ENCODE measurements at places on chromosomes 5 and 9.

- no peak for DNase-seq
Observed at GRCh38 chr5:13529300-13529699, 415.2 kb downstream of the DNAH5 start.

GRCh38 chr9:27206041-27206440 lies 90.9 kb downstream of the EQTN start:
- no peak for DNase-seq

GRCh38 chr9:127550751-127551150 lies 61.3 kb upstream of the STXBP1 start:
- no peak for DNase-seq

DNA sequence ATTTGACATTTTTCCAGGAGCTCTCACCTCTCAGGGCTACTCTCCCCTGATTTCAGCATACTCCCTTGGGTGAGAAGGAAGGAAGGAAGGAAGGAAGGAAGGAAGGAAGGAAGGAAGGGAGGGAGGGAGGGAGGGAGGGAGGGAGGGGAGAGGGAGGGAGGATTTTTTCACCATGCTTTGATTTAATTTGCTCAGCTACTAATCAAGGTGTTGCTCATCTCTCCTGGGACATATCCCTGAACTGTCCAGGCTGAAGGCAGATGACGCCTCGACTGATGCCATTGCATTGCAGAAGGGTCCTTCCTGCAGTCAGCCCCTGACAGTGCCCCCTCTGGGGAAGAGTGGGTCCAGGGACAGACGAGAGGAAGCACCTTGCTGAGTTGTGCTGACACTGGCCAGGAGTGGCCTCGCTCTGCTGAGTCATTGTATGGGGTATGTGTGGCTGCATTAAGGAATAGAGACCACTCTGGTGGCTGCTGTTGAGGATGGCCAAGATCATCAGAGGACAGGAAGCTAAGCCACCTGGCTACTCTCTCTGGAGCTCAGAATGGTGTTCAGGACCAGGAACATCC lies 43.6 kb upstream of the CRB2 start:
- DNase-seq = no peak

- no peak for DNase-seq
Observed at GRCh38 chr5:67548520-67549295, 352.1 kb upstream of the CD180 start.

DNA sequence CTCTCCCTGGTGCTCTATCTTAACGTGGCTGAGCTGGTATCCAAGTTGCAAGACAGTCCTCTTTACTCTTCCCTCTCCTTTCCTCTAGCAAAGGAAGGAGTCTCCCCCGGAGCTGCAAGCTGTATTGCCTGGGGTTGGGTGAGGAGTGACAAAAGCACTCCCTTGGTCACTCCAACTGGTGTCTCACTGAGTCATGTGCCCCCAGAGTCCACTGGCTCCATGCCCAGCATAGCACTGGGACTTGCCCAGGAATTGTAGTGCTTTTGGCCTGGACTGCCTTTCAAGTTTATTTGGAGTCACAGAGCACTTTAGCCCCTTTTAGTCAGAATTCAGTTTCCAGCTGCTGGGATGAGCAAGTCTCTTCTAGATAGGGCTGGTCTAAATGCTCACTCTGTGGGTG lies 82.6 kb upstream of the FST start:
- no peak for DNase-seq

GRCh38 chr9:22073349-22073748 lies 64.2 kb upstream of the CDKN2B start:
- DNase-seq = no peak
